ENCODE measurements at places on chromosomes 4 and X.
A peak's percentile ranks its signal among the peaks of the same experiment; 100 is the strongest.

- no peak for DNase-seq
Observed at GRCh38 chrX:39324233-39324930, 523.1 kb downstream of the MID1IP1 start.

GRCh38 chr4:1746265-1746691 is 25.0 kb downstream of the TACC3 start:
- peak; percentile 64 for DNase-seq

GRCh38 chr4:47703956-47704355 is 133.9 kb downstream of the CORIN start:
- DNase-seq = peak; percentile 15

DNA sequence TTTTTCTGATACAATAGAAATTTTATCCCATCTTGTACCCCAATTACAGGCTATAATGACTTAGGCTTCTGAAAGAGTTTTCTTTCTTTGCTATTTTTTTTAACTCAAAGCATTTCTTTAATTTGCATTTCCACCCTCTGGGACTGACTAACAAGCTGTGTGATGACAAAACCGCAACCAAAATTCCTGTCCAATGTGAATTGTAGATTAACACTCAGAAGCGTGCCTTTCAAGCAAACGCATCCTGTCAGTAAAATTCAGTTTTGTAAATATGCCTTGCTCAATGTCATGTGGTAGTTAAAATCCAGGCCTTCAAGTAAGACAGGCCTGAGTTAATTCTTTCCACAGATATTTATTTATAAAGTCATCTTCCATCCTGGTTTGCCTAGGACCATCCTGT is 50.3 kb downstream of the STK32B start:
- peak; percentile 73 for DNase-seq

- peak; percentile 7 for DNase-seq
Observed at GRCh38 chr4:56843421-56843899, 22.0 kb upstream of the SPINK2 start.

- no peak for DNase-seq
Observed at GRCh38 chr4:83556816-83557215, 20.9 kb downstream of the GPAT3 start.

GRCh38 chr4:53365121-53365485 is 758 bp downstream of the SCFD2 start:
- DNase-seq = peak; percentile 13

DNA sequence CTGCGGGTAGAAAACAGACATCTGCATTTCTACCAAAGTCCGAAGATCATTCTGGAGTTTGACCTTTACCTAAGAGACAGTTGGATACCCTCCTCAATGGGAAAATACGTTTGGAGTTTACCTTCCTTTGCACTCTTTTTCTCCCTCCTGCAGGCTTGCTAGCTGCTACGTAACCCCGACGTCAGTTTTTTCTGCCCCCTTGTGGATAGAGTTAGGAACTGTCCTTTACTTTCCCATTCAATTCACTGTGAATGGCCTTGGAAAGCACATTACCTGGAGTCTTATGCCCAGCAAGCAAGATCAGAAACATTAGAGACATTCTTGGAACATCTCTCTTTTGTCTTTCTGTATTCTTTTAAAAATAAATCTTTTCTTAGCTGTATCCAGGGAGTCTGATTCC is 250.7 kb downstream of the NAP1L3 start:
- no peak for DNase-seq

- no peak for DNase-seq
Observed at GRCh38 chr4:87575408-87575807, 32.9 kb upstream of the DSPP start.

GRCh38 chrX:121823406-121823805 is 776.0 kb downstream of the GLUD2 start:
- no peak for DNase-seq
